Kidney capillary endothelial cell (primary cell): ENCODE measurements at places on chromosomes 2 and 18.

- no peak for DNase-seq
Measured at GRCh38 chr2:213279971-213280370, 4.3 kb upstream of the SPAG16 start.

- DNase-seq: no peak
Measured at GRCh38 chr2:229335330-229335729, 64.2 kb upstream of the PID1 start.

DNA sequence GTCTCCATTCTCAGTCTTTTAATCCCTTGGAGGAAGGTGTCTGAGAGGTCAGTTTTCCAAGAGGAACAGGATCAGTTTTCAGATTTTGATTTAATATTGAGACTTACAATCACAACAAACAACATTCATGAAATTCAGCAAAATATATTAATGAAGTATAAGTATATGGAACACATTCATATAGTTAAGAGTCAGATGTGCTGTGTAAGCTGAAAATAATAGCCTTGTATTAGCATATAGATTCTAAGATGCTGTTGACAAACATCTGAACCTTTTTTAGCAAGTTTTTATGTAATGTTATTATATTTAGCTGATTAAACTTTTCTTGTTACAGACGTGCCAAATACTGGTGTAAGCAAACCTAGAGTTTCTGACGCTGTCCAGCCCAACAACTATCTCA is 163.9 kb downstream of the PKP4 start:
- no peak for DNase-seq

GRCh38 chr18:67140495-67140894 is 376.0 kb downstream of the DSEL start:
- no peak for DNase-seq

- DNase-seq: no peak
Measured at GRCh38 chr2:25897506-25897905, 19.2 kb upstream of the ASXL2 start.

- no peak for DNase-seq
Measured at GRCh38 chr18:55863876-55864275, 275.9 kb upstream of the TCF4 start.

GRCh38 chr2:184215745-184216144 is 382.6 kb upstream of the ZNF804A start:
- DNase-seq: no peak
